ENCODE measurements at places on chromosomes 4 and X. TPM values are rescaled to one million over a fixed set of nuclear protein-coding genes. Genes with fewer than 3 reads are reported as not detected.

SERPINA7 gene
- total RNA-seq, result not detected

SPOCK3 gene
- not detected for total RNA-seq

GNL3L gene
- 24.6 TPM for total RNA-seq

- no peak for DNase-seq
These were observed 121.1 kb downstream of the REPS2 start for GRCh38 chrX:17067534-17067933.

GRCh38 chrX:86137071-86137470, 11.2 kb upstream of the DACH2 start:
- DNase-seq, result no peak

- DNase-seq, result no peak
These were observed 655.6 kb upstream of the GALNTL6 start for GRCh38 chr4:171157462-171158082.

GRCh38 chr4:182560358-182560757, 317.2 kb downstream of the TENM3 start:
- DNase-seq, result no peak

DNA sequence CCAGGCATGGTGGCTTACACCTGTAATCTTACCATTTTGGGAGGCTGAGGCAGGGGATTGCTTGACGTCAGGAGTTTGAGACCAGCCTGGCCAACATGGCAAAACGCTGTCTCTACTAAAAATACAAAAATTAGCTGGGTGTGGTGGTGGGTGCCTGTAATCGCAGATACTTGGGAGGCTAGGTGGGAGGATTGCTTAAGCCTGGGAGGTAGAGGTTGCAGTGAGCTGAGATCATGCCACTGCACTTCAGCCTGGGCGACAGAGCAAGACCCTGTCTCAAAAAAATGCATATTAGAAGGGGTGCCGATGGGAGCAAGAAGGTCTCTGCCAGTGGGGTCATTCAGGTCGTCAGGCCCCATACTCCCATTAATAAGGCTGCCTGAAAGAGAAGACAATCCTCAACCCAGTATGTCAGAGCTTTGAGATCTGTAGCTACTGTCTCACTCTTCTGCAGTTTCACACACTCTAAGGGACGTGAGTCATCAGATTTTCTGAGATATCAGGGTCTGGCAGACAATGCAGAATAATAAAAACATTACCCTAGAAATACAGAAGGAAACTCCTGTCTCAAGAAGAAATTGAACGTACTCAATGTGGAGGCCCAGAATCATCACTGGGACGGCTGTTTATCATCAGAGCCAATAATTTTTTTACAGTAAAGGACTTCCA, 176.7 kb upstream of the FAT1 start:
- no peak for DNase-seq

DNA sequence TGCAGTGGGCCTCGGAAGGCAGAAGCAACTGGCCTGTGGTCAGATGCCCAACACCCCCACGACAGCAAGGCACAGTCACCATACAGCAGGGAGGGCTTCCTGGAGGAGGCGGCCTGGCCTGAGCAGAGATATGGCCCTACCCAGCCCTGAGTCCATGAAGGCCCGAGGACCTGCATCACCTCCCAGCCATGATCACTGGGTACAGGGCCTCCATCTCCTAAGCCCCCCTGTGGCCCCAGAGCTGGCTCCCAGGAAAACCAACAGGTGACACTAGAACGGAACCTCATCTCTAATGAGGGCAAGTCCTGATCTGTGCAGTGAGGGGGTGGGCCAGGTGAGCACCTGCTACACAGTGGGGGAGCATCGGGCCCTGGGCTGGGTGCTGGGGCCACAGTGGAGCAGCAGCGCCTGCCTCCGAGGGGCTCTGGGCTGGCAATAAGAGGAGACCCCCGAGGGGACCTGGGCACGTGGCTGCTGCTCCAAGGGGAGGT, 26.2 kb upstream of the MXD4 start:
- no peak for DNase-seq

Measured in right atrium auricular region (tissue), 2 donors.